NCI-H1048 (cell line): ENCODE measurements at places on chromosomes 12 and 14.

DNA sequence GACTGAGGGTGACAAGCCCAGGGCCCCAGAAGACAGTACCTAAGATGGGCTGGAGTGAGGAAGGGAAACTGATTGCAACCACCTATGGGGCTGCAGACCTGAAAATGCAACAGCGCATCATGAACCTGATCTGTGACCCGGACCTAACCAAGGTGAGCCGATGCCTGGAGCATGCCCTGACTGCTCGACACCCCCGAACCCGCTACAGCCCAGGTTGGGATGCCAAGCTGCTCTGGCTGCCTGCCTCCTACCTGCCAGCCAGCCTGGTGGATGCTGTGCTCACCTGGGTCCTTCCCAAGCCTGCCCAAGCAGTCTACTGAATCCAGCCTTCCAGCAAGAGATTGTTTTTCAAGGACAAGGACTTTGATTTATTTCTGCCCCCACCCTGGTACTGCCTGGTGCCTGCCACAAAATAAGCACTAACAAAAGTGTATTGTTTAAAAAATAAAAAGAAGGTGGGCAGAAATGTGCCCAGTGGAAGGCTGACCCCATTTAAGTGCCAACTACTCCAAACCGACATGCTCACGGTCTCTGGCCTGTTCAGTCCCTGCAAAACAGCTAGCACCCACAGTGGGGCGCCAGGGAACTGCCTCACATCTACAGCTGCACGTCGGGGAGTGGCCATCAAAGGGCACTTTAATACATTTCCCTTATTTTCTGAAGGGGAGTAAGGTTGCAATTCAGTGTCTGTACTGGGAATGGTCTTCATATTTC is 4.2 kb downstream of the RDH5 start:
- peak; percentile 24 for DNase-seq

DNA sequence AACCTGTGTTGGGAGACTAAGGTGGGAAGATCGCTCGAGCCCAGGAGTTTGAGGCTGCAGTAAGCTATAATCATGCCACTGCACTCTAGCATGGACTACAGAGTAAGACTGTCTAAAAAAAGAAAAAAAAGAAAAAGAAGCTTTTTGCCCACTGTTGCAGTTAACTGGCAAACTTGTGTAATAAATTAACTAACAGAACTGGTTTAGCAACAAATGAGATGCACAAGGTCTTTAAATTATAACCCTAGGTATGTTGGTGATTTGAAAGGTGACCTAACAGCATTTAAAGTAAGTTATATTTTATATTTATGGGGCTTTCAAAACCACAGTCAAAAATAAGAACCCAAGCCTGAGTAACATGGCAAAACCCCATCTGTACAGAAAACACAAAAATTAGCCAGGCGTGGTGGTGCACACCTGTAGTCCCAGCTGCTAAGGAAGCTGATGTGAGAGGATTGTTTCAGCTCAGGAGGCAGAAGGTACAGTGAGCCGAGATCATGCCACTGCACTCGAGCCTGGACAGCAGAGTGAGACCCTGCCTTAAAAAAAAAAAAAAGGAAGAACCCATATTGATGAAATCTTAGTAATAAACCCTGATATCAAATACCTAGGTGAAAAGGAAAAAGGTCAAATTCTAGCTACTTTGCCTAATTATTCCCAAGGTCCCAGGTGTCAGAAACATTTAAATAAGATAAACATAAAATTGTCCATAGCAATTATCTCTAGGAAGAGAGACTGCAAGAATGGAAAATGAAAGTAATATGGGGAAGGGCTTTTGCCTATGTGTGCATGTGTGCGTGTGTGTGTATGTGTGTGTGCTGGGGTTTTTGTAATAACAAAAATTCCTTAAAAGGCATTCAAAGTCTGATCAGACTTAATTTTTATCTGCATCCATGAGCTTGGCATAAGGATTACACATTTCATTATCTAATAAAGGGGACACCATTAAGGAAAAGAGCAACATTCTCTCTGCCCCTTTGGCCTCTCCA is 15.4 kb downstream of the SYNE2 start:
- DNase-seq: no peak

DNA sequence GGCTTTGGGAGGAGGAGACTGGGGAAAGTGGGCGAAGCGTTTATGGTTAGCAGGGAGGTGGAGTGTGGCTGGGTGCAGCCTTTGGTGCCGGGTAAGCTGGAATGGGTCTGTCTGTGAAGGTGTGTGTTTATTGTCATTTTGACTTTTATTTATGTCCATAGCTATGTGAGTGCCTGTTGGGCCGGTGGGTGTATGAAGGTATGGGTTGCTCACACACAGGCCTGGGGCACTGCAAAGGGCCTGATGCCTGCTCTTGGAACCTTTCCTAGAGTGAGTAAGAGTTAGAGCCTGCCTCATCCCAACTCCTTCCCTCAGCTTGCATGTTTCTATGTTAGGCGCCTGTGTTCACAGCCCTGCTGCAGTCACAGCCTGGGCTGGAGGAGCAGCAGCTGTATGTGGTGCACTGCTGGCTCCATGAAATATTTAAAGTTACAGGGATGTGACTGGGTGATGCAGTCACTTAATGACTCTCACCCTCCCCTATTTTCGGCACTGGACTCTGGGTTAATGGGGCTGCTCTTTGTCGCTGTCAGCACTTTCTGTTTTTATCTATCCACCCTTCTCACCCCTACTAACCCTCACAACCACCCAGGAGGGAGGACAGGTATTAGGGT is 2.6 kb upstream of the PPP1R1A start:
- no peak for DNase-seq

DNA sequence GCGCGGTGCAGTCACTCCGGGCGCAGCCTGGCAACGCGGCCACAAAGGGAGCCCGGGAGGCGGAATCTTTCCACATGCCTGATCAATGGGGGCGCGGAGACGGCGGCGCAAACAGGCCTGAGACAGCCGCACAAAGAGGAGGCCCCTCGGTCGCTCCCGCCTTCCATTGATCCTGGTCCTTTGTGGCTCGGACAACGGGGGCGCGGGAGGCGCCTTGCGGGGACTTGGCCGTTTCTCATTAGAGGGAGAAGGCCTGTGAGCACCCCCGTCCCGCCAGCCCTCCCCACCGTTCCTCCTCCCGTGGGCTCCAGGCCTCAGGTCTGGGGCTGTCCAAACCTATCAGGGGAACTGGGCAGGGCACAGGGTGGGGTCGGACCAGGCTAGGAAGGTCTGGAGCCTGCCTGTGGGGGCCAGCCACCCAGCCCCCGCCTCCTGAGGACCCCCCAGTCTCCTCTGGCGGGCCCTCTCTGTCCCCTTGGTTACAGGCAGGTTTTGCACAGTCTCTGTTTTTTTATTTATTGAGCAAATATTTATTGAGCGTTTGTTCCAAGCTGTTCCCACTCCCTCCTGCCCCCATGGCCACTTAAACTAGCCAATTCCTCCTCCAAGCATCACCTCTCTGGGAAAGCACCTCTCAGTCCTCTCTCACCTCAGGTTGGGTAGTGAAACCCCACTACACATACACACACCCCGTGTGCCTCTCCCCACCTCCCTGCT is 29.0 kb upstream of the MSI1 start:
- DNase-seq: no peak

- DNase-seq: no peak
These were observed 27.1 kb upstream of the DICER1 start for GRCh38 chr14:95184413-95184790.

DNA sequence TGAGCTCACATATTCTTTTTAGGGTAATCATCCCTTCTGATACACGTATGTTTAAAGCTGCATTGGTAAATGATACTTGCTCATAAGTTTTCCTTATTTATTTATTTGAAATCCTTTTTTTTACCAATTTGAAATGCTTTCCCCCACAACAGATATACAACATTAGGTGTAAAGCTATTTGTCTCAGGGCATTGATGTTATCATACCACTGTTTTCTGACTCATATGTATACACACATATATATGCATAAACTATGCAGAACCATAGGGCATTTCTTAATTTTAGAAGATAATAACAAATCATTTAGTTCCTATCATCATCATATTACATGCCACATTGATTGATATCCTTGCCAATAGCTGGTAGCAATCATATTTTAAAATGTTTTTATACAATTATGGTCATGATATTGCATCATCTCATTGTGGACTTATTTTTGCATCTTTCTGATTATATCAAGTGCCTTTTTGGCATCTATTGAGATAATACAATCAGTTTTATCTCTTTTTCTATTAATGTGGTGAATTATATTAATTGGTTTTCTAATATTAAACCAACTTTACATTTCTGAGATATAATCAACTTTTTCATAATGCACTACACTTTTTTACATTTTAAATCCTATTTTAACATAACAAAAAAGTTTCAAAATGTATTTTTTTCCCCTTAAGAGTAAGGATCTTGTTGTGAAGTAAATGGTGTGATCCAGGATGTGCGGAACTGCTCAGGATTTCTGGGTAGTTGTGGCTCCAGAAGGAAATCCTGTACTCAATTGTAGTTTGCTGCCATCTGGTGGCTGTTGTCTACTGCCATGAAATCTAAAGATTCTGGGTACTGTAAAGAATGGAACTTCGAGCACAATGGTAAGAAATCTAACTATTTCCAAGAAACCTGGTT is 16.7 kb downstream of the OR9K2 start:
- peak; percentile 25 for DNase-seq

- DNase-seq: no peak
These were observed 181.5 kb upstream of the SYT1 start for GRCh38 chr12:78683031-78683430.

DNA sequence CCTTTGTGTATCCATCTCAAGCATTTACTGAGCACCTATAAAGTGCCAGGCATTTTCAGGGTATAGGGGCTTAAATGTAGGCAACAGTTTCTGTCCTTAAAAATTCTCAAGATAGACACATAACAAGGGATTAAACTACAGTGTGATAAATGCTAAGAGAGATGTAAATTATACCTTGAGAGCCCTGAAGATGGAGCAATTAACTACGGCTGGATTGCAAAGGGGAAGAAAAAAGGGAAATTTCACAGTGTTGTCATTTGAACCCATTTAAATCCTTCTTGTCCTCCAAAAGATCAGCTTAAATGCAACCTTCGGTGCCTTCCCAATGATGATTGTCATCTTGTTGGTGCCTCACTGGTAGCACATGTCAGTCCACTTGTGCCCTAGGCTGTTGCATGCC is 11.5 kb upstream of the IL26 start:
- DNase-seq: no peak

DNA sequence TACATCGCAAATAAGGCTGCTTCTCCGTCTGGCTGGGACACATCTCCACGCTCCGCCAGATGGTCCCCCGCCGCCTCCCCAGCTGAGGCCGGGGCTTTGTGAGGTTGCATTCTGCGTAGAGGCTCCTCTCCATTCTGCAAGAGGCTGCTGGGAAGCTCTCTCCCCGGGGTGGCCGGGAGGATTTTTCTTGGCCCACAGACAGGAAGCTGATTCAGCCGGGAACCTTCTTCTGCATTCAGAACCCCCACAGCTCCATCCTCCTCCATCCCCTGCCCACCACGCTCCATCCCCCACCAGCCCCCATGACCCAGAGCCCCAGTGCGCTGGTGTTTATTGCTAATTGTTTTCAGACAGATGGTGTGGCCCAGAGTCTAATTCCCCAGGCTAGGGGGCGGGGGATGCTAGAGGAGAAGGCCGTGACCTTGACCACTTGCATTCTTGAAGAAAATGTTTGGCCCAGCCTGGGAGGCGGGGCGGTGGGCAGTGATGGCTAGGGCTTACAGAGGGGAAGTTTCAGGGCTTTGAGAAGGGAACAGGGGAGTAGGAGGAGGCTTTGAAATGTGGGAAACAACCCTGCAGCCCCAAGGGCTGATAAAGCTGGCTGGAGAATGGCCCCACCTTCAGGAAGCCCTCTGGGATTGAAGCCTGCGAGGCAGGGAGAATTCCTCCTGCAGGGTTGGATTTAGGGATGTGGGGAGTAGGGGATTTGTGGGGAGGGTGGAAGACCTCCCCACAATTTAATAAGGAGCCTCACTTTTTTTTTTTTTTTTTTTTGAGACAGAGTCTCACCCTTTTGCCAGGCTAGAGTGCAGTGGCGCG is 88.5 kb upstream of the NCOR2 start:
- no peak for DNase-seq

GRCh38 chr12:109872-110271 is 43.3 kb downstream of the IQSEC3 start:
- DNase-seq: no peak

DNA sequence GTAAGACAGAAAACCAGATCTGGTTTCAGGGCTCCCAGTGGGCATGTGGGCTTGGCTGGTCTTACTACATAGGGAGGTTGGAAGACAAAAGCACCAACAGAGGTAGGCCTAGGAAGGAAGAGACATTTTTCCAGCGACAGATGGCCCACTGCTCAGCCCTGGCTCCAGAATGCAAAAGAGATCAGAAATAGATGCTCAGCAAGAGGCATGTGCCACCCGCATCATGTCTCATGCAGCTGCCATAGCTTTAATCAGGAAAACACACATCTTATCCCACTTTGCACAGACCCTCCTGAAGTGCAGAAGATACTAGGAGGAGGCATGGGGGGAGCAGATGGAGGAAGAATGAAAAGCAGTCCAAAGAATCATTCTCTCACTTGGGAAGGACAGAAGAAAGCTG is 25.3 kb downstream of the VASH1 start:
- no peak for DNase-seq

DNA sequence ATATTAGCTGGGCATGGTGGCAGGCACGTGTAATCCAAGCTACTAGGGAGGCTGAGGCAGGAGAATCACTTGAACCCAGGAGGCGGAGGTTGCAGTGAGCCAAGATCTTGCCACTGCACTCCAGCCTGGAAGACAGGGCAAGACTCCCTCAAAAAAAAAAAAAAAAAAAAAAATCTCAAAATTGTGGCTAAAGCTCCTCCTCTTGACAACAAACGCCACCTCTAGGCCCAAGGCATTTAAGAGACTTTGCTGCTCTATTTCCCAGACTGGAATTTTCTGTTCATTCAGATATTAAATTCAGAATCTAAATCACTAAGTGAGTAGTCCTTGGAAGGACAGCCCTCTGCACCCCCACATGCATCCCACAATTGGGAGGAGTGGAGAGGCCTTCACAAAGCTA is 1.4 kb downstream of the ZFYVE1 start:
- no peak for DNase-seq

DNA sequence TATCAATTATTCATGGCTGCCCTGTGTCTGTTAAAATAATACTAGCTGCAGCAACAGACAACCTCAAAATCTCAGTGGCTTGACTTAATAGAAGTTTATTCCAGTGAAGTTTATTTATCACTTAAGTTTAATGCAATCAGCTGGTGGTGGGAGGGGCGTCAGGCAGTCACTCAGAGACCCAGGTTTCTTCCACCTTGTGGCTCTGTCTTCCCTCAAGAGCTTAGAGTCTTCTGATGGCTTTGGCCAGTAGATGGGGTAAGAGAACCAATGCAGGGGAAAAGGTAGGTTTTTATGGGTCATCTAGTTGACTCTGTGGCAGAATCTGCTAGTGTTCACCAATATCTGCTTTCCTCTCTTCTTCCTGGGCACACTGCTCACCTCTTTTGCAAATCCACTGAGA is 668.9 kb downstream of the AACS start:
- DNase-seq: no peak

GRCh38 chr14:38073641-38074040 is 134.1 kb upstream of the SSTR1 start:
- DNase-seq: no peak

DNA sequence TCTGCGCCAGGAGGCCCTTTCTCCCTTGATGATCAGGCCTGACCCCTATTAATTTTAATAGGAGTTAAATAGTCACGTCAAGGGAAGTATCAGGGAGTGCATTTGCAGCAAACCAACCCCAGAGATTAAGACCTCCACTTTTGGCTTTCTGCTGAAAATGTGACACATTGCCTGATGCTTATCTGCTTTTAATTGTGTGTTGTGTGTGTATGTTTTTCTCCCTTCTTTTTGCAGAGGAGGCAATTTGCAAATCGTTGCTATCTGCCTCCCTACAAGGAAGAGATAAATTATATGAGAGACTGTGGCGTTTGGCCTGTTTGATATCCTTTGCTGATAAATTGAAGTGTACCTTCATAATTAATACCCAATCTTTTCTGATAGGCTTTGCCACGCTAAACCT is 822.9 kb downstream of the VRK1 start:
- DNase-seq: no peak
